Activated CD8-positive, alpha-beta T cell treated with anti-CD3 and anti-CD28 coated beads, Interleukin-2, amount 10 ng/mL, durations not matched to agents 7 days and 5 days (primary cell): ENCODE measurements at places on chromosomes 7 and 10. TPM values are rescaled to one million over a fixed set of nuclear protein-coding genes. Genes with fewer than 3 reads are reported as not detected.

Gene RASSF4
- 0.76 TPM for total RNA-seq

Gene C10orf95
- 0.32 TPM for total RNA-seq

Gene NKX2-3
- total RNA-seq: not detected

Gene WIPF3
- not detected for total RNA-seq

Gene TRIM73
- total RNA-seq: 8.2 TPM

Gene RSU1
- 74.1 TPM for total RNA-seq
